ENCODE measurements at places on chromosomes 2 and 18.

DNA sequence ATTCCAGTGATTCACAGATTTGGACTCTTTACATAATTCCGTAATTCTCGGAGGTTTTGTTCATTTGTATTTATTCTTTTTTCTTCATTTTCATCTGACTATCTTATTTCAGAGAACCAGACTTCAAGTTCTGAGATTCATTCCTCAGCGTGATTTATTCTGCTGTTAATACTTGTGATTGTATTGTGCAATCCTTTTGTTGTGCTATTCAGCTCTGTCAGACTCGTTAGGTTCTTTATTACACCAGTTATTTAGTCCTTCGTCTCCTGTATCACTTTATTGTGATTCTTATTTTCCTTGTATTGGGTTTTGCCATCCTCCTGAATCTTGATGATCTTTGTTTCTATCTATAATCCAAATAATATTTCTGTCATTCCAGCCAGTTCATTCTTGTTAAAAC, 529.3 kb upstream of the LRRTM4 start:
- no peak for DNase-seq

GRCh38 chr18:22102953-22103646, 66.3 kb upstream of the GATA6 start:
- no peak for DNase-seq

DNA sequence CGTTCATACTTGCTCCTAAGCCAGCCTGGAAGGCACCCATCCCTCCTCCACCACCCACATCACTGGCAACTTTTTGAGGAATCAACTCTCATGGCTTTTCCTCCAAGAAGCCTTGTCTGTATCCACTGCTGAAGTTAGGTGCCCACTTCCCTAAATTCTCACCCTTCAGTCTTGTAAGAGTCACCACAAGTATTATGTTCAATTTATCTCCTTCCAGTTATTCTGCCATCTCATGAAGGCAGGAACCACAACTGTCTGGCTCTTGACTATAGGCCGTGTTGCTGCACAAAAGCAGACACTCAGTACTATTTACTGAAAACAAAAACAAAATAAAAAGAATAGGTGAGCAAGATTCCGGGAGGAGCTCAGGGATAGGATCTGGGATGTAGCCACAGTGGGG, 234.8 kb downstream of the CYRIA start:
- no peak for DNase-seq

DNA sequence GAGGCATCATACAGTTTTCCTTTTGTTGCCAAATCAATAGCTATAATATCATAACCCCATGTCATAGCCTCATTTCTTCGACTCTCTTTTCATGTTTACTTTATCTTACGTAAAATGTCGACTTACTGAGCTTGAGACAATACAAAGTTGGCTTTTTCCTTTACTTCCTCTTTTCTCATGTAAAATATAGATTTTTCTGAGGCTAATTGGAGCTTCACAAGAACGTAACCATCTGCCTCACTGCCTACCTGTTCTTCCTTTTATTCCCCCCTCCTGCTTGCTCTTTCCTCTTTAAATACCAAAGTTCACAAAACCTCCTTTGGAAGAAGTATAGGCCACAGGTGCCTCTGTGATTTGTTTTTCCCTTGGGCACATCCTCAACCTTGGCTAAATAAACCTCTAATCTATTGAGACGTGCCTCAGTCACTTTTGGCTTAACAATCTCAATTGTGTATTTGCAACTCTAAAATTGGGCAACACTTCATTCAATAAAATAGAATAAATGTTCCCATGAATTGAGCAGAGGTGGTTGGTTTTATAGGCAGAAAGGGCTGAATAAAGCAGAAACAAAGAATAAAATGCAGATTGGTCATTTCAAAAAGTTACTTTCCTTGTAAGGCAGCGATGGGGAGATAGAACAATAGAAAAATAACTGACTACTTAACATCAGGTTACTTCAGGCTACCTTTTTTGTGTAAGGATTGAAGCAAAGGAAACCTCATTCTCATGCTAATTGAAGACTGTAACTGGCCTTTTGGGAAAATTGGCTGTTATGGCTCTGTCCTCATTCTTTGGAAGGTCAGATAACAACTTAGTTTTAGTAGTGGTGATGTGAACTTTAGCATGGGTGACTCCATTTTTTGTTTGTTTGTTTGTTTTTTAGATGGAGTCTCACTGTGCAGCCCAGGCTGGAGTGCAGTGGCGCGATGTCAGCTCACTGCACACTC, 21.3 kb downstream of the COMMD1 start:
- DNase-seq: no peak

DNA sequence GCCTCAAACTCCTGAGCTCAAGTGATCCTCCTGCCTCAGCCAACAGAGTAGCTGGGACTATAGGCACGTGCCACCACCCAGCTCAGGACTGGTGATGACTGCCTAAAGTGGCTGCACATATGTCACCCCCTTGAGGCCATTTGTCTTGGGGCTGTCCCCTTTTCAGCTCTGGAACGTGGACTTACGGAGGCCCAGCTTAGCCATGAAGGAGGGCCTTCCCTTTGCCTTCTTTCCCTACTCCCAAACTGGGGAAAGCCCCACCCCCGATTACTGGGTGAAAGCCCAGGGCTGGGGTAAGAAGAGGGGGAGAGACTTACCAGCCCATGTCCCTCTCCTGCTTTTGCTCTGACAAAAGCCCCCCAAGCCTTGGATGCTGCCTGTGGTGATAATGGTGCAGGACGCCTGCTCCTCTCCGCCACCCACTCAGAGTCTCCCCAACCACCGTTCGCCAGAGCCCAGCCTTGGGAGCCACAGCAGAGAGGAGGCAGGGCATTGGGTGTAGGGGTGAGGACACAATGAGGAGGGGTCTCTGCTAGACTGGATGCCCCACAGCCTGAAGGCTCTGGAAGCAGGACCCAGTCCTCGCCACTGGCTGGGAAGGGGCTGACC, 2.5 kb upstream of the DUSP2 start:
- no peak for DNase-seq

- DNase-seq: no peak
These were observed 45.2 kb downstream of the BOLA3 start for GRCh38 chr2:74102516-74102915.

- peak; percentile 49 for DNase-seq
These were observed 32.3 kb downstream of the DNMT3A start for GRCh38 chr2:25309402-25309801.

- DNase-seq: no peak
These were observed 20.8 kb downstream of the TNFRSF11A start for GRCh38 chr18:62345909-62346308.

DNA sequence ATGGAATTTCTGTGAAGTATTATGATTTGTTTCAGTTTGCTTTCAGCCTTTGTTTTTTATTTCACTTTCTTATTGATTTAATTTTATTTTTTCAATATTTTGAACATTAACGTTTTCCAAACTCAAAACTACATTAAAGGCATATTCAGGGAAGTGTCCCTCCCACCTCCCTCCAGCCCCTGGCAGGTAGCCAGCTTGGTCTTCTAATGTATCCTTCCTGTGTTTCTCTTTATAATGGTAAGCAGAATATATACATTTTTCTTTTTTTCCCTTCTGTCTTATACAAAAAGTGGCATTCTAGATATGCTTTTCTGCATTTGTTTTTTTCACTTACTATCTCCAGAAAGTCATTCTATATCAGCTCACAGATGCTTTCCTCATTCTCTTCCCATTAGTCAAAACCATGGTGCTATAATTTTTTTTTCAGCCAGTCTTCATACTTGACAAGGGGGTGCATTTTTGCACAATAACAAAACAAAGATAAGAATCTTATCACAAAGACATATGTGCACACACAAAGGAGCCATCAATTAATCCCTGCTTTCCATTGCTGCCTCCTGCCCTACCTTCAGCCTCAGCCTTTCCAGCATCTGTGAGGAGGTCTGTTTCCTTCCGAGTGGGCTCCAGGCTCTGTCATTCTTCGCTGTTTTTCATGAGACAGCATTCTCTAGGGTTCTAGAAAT, 33.7 kb upstream of the TMEM177 start:
- peak; percentile 17 for DNase-seq

DNA sequence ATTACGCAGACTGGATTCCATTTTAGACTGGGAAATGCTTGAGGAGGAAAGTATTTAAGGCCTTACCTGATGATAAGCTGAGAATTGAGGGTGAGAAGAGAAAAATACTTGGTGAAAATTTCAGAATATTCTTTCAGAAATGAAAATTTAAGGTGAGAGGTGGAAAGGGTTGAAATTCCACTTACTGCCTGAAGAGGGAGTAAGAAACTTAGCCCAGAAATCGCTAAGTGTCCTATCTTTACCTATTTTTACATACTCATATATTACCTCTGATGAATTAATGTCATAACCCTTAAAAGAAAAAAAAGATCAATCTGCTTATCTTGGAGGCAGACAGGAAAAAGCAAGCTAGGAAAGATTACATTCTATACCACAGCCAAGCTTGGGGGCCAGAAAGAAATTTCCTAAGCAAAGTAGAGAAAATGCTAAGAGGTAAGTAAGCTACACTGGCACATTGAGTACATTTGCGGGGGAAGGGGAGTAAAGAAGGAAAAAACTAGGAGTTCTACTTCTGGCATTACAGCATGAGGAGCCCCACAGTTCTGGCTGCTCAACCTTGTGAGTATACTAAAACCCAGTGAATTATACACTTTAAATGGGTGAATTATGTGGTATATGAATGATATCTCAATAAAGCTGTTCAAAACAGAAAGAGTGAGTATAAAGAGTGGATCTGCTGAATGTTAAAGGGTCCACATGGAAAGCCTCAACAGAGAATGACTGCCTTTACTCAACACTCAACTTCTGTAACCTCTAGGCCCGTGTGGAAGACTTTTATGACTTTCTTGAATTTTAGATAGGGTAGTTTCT, 33.8 kb downstream of the SMC6 start:
- DNase-seq: peak; percentile 13

DNA sequence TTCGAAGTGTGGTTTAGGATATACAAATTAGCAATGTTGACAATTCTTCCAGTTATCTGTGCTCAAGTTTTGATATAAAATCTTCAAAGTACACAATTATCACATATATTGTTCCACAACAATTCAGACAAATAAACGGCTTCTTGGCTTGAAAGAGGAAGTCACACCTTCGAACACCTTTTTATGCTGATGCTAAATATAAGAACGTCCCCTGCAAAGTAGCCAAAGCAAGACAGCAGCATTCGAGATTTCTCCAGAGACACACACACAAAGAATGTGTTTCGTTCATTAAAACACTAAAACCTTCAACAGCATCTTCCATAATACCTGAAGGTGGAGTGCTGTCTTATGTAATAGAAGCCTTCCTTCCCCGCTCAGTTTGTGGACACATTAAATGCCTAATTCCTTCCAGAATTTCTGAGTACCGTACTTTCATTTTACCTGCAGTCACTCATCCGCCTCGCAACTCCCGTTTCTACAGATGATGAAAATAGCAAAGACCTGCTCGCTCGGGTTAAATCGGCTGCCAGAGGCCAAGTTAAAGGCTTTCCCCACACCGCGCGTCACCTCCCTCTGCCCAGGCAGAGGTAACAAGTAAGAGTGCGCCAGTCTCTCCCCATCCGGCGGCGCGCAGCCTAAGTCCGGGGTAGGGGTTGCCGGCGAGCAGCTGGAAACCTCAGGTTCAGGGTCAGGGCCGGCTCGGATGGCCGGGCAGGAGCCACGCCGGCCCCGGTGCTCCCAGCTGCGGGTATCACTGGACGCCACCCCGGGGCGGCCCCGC, 847 bp downstream of the SERPINE2 start:
- peak; percentile 30 for DNase-seq

- DNase-seq: no peak
These were observed 163.4 kb upstream of the LRP1B start for GRCh38 chr2:142294225-142294624.

DNA sequence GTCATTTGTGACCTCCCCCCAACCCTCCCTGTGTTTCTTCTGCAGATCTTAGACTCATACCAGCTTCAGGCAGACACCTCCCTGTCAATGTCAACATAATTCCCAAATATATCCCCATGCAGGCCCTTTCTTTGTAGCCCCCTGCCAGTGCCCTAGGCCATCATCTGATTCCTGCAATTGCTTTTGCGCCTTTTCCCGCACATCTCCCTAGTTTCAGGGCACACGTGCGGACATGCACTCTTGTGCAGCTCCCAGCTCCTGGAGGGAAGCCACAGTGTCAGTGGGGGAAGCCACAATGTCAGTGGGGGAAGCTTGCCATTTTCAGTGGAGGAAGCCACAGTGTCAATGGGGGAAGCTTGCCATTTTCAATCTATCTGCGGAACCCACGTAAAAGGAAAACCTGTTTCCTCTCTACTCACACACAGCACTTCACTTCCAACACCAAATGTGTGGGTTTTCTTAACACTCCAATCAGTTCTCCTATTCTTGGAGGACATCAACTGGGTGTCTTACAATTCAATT, 256.4 kb downstream of the ACKR3 start:
- DNase-seq: no peak

- no peak for DNase-seq
These were observed 332.0 kb upstream of the RAB12 start for GRCh38 chr18:8277270-8277669.

DNA sequence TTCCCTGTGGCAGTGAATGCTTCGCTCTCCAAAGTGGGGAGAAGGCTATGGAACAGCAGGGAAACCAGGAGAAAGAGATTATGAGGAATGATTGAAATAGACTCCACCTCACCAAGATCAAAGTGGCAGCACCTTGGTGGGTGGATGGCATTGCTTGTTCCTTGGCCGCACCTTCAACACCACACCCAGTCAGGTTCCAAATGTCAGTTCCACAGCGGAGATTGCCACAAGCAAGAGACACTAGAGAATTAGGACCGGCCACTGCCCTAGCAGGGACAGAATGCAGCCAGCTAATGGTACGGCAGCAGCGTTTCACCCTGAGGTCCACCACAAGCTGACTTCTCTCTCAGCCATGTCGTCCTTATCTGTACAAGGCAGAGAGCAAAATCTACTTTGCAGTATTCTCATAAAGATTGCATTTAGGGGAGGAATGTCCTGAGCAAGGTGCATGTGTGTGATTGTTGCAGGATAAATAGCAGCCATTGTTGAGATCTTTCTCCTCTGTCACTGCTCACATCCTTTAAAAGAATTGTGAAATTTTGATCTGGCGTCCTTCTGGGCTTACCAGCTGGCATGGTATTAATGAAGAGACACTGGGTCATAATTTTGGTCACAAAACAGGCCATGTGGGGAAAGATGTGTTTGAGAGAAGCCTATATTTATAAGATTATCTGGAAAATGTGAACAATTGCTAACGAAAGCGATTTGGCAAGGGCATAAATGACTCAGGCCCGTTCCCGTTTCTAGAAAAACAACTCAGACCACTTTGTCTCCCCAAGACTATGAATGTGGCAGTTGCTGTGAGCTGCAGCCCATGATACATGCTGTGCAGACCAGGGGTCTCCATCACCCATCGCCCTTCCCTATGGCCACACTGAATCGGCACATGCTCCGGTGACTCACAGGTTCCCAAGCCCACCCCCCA, 228.6 kb upstream of the ID2 start:
- DNase-seq: no peak

- DNase-seq: peak; percentile 36
These were observed 31.5 kb upstream of the PTPRM start for GRCh38 chr18:7535436-7536205.

All from HCEC 1CT (cell line).